ENCODE measurements at places on chromosomes 5 and 9. TPM values are rescaled to one million over a fixed set of nuclear protein-coding genes. Genes with fewer than 3 reads are reported as not detected.

DNA sequence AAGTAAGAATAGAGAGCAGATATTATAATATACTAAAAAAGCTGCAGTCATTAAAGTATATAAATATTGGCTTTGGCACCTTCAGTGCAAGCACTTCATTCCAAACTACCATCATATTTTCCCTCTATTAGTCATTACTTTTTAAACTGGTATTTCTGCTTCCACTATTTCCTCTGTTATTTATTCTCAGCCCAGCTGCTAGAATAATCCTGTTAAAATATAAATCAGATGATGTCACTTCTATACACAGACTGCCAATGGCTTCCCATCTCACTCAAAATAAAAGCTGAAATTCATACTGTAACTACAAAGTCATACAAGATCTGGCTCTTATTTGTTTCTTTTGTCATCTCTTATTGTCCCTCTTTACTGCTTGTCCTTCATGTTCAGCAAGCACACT, 432.9 kb downstream of the TLE4 start:
- DNase-seq: no peak

GRCh38 chr9:87880683-87881082, 2.0 kb upstream of the SPATA31E1 start:
- DNase-seq: no peak

PLK2 gene
- total RNA-seq: 219 TPM

NUDT12 gene
- 19.9 TPM for total RNA-seq

DNA sequence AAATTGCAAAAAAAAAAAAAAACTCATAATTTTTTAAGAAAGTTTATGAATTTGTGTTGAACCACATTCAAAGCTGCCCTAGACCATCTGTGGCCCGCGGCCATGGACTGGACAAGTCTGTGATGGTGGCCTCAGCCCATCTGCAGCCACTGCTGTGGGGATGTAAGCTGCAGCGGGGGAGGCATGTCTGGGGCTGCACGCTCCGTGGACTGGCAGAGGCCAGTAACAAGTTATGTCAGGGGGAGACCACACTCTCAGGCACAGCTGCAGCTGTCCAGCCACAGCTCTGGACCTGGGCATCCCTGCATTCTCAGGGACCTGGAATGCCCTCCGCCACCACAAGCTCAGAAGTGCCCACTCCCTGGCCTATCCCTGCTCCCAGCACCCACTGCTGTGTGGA, 1272.3 kb upstream of the CDH9 start:
- no peak for DNase-seq

GRCh38 chr5:142701673-142702311, 15.9 kb upstream of the FGF1 start:
- no peak for DNase-seq

CDH9 gene
- total RNA-seq: not detected

- no peak for DNase-seq
Observed at GRCh38 chr9:76868897-76869296, 37.0 kb downstream of the PRUNE2 start.

DNA sequence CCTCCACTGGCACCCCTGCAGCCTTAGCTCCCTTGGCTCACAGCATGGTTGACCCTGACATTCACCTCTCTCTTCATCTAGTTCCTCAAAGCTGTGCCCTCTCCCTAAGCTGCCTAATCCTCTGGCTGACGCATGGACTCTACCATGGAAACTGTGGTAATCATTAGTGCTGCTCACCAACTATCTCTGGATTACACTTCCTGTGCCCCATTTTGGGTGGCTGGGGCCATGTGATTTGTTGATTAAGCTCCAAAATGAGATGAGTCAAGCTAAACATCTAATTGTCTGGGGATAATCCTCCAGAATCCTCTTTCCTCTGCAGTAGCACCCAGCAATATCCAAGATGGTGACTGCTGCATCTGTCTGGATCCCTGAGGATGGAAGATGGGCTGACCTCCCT, 264.4 kb downstream of the SH3GL2 start:
- DNase-seq: no peak

DNA sequence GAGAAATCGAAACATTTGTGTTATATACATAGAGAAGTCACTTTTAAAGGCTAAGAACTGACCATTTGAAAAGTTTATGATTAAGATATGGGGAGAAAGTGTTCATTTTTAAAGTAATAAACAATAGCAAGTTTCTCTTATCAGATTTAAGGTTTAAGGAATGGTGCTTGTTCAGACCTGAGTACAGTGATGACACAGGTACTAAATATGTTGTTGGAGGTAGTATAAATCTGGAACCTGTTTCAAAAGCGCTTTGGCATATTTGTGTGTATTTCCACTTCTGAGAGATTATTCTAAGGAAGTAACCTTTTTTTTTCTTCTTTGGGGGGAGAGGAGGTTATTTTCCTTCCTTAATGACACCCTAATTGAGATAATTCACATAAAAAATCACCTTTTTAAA, 18.4 kb downstream of the CDC42SE2 start:
- DNase-seq: no peak

DNA sequence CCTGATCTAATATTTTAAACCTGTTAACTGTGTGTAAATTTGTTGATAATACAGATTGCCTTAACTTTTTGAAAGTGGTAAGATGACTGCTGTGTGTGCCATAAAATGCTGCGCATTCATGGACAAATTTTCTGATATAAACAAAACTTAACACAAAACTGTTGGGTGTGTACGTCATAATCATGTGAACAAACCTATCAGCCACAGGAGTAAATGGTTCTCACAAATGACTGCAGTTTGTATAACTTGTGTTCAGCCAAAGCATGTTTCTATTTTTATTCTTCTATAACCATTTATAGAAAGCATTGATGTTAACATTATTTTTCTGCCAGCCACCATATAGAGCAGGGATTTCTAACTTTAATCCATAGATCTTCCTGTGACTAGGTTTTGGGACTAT, 21.5 kb downstream of the CAMK4 start:
- no peak for DNase-seq

ORM2 gene
- total RNA-seq: not detected

SLC46A2 gene
- total RNA-seq: not detected

GLRA1 gene
- not detected for total RNA-seq

DNA sequence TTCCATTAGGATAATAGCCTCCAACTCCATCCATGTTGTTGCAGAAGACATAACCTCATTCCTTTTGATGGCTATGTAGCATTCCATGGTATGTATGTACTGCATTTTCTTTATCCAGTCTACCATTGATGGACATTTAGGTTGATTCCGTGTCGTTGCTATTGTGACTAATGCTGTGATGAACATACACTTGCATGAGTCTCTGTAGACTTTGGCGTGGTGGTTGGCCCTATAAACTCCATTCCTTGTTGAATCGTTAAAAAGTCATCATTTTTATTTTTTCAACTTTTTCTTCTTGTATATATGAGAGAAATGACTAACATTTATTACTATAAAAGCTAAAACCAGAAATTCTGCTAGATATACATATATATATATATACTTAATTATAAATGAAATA, 1491.9 kb upstream of the CDH6 start:
- no peak for DNase-seq

- no peak for DNase-seq
Observed at GRCh38 chr9:69483886-69484422, 158.9 kb downstream of the ENTREP1 start.

TMEM252 gene
- not detected for total RNA-seq

DNA sequence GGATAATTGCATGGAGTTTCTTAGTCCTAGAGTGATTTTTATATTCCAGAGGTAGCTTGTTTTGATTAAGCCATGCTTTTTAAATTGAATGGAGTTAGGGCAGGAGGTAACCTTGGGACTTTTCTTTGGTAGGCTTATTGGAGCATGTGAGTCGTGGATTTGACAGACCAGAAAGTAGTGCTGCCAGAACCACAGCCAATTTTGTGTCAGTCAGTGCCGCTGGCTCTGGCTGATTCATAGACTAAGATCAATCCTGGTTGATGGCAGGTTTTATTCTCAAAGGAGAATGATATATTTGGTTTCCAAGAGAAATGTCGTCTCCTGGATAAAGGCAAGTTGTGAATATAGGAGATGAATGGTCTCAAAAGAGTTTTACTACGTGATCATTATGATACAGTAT, 20.3 kb downstream of the RAI14 start:
- no peak for DNase-seq

PDZD2 gene
- total RNA-seq: 0.97 TPM

MLANA gene
- total RNA-seq: not detected

- no peak for DNase-seq
Observed at GRCh38 chr5:103962023-103962422, 399.4 kb upstream of the NUDT12 start.

DNA sequence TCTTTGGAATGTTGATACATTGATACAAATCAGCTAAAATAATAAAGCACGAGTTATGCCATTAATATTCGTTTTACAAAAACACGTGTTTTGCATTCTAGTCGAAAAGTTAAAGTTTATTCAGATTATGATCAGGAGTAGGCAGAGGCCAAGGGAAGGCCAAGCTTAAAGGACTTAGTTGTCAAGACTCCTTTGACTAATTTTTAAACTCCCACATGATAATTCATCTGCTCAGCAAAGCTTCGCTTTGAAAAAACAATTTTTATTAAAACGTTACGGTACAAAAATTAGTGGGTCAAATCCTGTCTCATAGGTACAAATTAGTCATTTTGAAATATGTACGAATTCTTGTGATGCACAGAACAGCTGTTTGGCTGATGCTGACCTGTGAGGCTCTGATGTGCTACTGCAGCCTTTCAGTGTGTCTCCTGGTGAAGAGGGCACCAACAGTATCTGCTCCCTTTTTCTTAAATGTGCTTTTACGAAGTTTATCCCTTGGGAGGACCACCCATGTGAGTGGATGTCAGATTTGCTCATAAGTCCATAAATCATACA, 23.0 kb upstream of the NR3C1 start:
- no peak for DNase-seq

MARCOL gene
- total RNA-seq: not detected

PKD2L2 gene
- total RNA-seq: not detected

GRCh38 chr5:159102311-159102934, 2.7 kb upstream of the EBF1 start:
- DNase-seq: no peak

WDR38 gene
- total RNA-seq: not detected

DNA sequence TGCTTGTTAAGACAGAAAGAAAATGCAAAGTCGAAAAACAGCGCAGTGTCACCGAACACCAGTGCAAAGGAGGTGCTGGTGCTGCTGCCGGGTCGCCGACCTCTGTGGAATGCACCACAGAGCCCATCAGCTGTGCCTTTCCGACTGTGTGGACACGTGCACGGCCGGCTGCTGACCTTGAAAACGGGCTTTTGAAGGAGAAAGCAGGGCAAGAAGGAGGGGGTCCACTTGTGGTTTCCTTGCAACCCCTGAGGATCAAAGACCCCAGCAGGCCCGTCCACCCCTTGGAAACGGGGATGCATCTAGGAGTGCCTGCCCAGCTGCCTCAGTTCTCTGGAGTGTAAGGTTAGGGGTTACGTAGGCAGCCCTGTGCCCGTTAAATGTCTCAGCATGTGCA, 6.2 kb upstream of the OLFM1 start:
- DNase-seq: no peak

RGS7BP gene
- not detected for total RNA-seq

ADAMTS16 gene
- 2.6 TPM for total RNA-seq

- peak; percentile 48 for DNase-seq
Observed at GRCh38 chr5:133205204-133205603, 153.4 kb downstream of the HSPA4 start.

DNA sequence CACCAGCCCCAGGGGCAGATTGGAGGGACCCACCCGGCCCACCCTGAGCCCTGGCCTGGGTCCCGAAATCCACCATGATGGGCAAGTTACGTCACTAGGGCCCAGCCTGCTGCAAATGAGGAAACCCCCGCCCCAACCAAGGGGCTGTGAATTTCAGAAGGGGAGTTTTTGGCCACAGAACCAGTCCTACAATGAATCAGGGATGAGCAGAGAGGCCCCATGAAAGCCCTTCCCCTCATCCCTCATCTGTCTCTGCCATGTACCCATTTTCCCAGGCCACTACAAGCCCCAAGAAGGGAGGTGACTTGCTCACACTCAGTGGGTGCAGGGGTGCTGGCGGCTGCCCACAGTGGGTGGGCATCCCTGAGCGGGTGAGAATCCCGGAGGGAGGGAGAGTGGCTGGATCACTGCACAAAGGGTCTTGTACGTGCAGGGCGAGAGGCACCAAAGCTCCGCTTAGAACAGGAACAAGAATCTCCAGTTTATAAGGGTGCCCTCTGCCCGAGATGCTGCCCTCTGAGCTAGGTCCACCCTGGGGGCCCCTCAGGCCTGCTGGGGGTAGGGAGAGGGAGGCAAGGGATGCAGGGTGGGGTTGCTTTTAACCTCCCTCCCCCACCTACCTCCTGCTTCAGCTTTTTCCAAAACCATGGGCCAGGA, 10.4 kb upstream of the TCF7 start:
- DNase-seq: no peak

- DNase-seq: no peak
Observed at GRCh38 chr9:94145640-94146039, 61.4 kb downstream of the PTPDC1 start.

DNA sequence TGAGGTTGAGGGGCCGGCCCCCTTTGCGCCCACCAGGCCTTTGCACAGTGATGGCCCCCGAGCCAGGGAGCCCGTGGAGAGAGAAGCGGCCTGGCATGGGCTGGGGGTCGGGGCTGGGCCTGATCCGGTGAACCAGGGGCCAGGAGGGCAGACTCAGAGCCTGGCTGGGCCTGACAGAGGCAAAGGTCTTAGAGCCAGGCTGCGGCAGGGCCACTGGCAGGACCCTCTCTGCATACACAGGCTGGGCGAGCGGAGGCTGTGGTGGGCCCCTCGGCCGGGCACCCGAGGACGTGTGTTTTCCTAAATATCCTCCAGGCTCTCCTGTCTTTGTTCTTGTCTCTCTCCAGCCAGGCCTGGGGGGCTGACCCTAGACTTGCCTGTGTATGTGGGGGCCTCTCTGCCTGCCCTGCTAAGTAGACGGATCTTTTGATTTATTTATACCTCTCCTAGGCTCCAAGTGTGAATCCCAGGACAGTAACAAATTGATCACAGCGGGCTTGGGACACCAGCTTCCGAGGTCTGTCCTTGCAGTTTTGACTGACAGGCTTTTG, 933 bp downstream of the NEK6 start:
- DNase-seq: no peak

DNA sequence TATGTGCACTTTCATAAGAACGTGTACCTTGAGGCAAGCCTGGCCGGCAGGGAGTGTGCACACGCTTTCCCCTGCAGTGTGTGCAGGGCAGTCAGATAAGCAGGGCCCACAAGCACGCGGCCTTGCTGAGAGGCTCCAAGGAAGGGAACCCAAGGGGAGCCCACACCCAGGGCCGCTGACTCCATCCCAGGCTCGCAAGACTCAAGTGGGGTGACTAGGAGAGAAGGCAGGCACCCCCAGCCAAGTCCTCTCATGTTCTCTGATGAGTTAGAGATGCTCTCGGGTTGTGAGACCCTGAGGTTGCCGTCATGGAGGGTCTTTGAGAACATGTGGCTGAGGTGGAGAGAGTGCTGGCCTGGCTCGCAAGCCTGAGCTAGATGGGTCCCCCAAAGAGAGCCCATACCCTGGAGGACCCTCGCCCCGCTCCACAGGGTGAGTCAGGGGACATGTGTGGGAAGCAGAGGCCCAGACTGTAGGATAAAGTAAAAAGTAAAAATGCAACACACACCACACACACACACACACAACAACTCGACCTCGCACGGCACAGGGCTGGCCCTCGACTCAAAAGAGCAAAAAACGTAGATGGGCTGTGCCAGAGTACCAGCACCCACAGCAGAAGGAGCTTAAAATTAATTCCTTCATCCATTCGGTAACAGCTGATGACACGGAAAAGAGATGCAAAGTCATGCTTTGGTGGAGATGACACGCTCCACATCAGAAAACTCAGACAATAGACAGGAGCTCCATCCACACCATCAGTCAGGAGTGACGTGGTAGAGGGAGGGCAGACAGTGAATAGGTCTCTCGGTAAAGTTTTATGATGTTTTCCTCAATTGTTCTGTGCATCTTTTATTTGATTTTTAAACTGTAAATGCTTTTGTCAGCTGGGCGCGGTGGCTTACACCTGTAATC, 54.8 kb upstream of the NKD2 start:
- DNase-seq: no peak

Measured in fibroblast of villous mesenchyme (primary cell).